Glutamatergic neuron (in vitro differentiated cells): ENCODE measurements at places on chromosomes 3 and 15.

DNA sequence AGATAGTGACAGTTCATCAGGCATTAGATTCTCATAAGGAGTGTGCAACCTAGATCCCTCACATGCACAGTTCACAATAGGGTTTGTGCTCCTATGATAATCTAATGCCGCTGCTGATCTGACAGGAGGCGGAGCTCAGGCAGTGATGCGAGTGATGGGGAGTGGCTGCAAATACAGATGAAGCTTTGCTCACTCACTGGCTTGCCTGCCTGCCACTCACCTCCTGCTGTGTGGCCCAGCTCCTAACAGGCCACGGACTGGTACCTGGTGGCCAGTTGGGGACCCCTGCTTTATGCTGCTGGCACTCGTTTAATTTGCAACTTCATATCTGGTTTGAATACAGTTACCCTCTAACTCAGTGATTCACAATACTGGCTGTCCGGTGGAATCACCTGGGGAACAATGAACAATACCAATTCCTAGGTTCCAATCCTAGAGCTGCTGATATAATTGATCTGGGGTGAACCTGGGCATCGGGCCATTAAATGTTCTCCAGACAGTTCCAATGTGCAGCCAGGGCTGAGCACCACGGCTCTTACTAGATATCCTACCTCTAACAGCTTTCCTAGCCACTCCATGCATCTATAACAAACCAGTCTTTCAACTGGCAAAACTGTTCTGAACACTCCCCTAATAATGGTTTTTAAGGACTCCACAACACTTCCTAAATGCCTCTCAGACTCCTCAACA is 131.4 kb downstream of the ATP1B3 start:
- DNase-seq = peak; percentile 32

GRCh38 chr3:71240034-71240433 is 343.5 kb downstream of the FOXP1 start:
- no peak for DNase-seq

- no peak for DNase-seq
Observed at GRCh38 chr3:53593611-53594010, 99.2 kb downstream of the CACNA1D start.

DNA sequence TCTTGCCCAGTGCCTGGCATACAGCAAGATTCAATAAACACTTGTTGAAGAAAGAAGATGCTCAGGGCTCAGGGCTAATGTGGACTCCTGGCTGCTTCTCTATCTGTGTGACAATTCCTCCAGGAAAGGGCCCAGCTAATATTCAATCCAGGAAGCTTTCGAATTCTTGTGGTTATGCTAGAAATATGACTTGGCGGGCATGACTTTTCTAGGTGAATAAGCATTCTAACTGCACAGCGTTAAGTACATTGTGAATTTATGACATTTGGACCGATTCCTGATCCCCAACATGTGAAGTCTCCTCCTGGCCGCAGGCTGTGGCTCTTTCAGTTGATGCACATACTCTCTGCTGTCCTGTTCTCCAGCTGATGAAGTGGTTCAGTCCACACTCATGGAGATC is 117.0 kb downstream of the IMPG2 start:
- DNase-seq = no peak

- DNase-seq = no peak
Observed at GRCh38 chr3:195008816-195009215, 262.1 kb downstream of the XXYLT1 start.

DNA sequence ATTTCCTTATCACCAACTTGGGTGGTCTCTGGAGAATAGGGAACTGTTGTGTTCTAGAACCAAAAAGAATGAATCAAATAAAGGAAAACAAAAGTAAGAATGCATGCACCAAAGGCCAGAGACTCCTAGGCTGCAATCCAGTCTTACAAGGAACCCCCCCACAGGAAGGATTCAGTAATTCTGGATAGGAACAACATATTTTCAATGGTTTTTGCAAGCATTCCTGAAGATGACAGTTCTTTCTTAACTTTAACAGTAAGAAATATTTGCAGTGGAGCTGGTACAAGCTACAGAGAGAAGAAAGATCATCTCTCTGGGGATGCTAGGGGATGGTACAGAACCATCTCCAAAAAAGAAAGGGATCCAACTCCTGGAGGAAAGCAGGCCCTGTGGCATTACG is 116.2 kb upstream of the CHRM5 start:
- no peak for DNase-seq

DNA sequence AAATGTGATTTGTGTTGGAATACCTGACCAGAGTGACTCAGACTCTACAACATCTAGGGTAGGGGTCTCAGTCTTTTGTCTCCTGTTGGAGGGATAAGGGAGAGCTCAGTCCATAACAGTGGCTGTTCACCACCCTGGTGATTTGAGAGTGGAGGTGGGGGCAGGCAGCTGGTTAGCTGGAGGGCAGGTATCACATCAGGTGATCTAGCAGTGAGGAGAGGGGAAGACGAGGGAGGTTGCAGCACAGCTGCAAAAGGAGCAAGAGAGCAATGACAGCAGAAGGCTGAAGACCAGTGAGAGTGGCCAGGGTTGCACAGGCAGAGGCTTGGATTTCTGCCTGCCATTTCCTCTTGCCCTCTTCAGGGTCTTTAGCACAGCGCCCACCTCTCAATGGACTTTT is 38.4 kb downstream of the PLCL2 start:
- DNase-seq = no peak

DNA sequence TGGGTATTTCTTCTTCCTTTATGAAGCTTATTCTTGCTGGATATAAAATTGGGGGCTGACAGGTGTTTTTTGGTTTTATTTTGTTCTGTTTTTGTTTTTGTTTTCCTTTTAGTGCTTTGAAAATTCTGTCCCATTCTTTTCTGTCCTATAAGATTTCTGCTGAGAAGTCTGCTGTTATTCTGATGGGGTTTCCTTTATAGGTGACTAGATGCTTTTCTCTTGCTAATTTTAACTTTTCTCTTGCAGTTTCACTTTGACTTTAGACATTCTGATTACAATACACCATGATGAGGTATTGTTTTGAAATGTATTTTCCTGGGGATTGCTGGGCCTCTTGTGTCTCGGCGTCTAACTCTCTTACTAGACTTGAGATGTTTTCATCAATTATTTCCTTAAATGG is 22.8 kb downstream of the TTC14 start:
- DNase-seq = no peak

GRCh38 chr15:87394676-87395075 is 861.9 kb downstream of the NTRK3 start:
- no peak for DNase-seq

DNA sequence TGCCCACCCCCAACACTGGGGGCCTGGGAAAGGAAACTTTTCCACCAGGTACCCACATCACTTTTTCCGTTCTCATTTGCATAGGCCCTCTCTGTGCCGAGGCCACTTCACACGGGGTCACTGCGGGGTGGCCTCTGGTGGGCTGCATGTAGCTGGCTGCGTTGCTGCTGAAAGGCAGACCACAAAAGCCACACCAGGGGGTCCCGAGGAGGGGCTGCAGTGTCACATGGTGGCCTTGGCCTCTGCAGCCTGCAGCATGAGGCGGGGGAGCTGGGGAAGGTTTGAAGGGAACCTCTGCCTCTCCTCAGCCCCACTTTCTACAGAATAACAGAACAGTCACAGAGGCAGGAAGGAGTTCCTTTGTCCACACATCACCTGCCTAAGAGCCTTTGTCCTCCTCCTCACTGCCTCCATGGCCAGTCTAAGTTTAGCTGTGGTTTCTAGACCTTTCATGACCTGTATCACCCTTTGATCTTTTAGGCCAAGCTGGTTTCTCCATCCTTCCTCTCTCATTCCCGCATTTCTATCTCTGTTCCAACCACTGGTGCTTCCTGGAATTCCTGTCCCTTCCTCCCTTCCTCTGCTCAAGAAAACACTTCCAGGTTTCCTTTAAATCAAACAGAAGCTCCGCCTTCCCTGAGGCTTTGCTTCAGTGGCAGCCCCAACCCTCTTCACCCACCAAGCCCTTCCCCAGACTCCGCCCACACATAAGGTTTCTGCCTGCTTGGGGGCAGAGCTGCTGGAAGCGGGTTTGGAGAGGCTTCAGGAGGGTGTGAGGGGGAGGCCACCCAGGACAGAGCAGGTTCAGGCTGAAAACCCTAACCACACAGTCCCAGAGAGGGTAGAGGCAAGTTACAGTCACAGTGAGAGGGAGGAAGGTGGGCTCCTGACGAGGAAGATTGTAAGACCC is 150.7 kb upstream of the TLE3 start:
- DNase-seq = no peak

GRCh38 chr15:41851167-41851523 is 12.5 kb downstream of the PLA2G4B start:
- DNase-seq = no peak

GRCh38 chr15:84883916-84884781 is at the start of gene SLC28A1:
TSS of gene SLC28A1 (plus strand) at chr15:84884662. CDS start at chr15:84887761, 3,099 bp downstream.
- no peak for DNase-seq

- peak; percentile 62 for DNase-seq
Observed at GRCh38 chr3:51384055-51384725, 901 bp upstream of the MANF start.

GRCh38 chr15:74798388-74799254 is 14.0 kb upstream of the LMAN1L start:
- DNase-seq = no peak

DNA sequence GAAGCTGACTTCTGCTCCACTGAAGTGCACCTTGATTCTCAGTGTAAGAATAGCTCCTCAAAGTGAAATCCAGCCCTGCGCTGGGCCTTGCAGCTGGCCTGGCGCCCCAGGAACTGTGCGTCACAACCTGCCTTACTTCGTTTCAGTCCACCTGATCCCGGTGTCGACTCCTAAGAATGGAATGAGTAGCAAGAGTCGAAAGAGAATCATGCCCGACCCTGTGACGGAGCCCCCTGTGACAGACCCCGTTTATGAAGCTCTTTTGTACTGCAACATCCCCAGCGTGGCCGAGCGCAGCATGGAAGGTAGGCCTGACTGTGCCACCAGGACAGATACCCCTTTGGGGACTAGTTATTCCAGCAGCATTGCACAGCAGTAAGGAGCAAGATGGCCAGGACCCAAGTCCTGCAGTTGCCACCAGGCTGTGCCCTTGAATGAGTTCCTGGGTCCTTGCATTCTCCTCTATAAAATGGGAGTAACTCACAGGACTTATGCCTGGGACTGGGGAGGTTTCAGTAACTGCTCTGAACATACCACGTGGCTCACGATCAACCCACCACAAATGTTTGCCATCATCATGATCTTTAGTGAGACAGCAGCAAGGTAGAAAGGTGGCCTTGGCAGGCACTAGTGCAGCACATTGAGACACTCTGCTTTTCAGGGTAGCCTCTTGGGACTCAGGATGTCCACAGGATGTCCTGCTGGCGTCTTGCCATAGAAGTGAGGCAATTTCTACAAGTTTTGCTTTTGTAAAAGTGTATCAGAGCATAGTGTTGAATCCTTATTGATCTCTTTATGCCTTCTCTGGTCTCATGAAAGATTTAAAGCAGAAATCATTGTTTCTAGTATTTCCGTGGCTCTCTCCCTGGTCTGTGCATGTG is 46.8 kb downstream of the PXYLP1 start:
- no peak for DNase-seq

DNA sequence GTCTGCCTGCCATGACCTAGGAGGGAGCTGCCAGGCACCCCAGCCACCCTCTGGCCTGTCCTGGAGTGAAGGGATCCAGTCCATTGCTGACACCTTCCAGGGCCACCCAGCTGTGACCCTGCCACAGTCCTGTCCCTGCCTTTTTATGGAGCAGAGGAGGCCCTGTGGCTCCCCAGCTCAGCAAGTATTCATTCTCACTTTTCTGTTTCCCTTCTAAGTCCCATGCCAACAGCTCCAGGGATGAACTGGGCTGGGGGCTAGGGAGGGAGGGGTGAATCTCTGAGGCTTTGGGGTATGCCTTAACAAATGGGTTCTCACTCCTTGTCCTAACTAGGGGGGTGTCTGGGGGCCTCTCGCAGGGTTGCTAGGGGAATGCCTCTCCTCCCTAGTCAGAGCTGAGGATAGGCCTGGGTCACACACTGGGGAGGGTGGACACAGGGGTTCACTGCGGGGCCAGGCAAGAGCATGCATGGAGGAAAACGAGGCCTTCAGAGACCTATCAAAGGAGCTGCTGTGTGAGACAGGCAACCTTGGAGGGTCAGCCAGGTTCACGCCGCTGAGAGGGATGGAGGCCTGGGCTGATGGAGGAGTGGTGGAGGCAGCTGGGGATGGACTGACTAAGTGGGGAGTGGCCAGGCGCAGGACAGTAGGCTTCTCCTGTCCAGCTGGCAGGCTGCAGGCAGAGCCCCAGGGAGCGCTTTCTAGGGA is 31.8 kb downstream of the EPHB3 start:
- DNase-seq = no peak

- no peak for DNase-seq
Observed at GRCh38 chr3:141391298-141391990, 23.1 kb downstream of the ZBTB38 start.

DNA sequence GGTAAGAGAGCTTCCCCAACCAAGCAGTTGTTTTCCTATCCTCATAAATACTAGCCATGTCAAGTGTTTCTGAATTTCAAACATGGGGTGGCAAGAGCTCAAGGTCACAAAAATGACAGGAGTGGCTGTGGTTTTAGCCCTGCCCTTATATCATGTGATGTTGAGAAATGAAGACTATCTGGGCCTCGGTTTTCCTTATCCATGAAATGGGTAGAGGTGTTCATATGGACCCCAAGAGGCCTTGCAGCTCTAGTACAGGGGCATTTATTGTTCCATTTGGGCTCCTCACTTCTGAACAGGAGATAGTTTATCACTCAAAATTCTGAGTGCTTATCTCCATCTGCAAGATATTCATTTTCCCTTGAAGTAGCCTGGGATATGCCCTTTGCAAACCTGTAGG is 35.8 kb downstream of the LMCD1 start:
- DNase-seq = no peak

DNA sequence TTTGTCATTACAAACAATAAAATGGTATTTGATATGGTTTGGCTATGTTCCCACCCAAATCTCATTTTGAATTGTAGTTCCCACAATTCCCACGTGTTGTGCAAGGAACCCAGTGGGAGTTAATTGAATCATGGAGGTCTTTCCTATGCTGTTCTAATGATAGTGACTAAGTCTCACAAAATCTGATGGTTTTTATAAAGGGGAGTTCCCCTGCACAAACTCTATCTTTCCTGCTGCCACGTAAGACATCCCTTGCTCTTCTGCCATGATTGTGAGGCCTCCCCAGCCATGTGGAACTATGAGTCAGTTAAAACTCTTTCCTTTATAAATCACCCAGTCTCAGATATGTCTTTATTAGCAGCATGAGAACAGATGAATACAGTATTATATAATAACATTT is 15.4 kb upstream of the AADAC start:
- DNase-seq = no peak

DNA sequence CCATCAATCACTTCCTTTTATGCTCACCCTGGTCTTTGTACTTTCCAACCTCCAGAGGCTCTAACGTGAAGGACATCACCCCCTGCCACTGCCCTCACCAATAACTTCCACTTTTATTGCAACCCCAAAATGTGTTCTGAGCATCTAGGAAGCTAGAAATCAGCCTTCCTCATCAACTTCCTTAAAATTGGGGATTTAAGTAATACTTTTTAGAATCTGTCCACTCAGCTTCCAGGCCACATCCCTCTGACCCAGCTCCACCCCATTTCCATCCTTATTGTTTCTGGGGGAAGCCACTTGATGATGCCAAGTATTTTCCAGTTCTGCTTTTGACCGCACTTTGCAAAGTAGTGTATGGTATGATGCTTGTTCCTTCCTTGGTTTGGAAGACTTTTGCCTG is 73.5 kb upstream of the XCR1 start:
- DNase-seq = no peak

- no peak for DNase-seq
Observed at GRCh38 chr15:78301326-78301725, 1.9 kb upstream of the SKIC8 start.
